ENCODE measurements at places on chromosomes 5 and 9.

DNA sequence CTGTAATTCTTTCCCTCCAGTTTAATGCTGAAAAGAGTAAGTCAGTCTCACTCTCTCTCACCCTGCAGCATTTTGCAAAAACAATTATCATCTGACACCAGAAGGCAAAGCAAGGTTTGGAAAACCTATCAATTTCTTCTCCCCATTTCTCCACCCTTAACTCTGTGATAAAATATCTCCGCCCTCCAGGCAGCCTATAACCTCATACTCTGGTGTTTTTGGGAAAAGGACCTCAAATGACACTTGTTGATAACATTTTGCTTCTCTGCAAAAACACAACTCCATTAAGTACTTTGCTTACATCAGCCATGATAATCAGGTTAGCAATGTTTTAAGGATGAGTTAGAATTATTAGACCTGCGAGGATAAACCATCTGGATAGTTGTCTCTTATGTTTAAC is 2.3 kb downstream of the ANKH start:
- no peaks in the 10 kb centered on the region for H3K36me3 ChIP-seq
- peaks cover 24% of the 10 kb centered on the region for H3K4me1 ChIP-seq
- no peak overlapping the region for H3K27ac ChIP-seq

GRCh38 chr5:36198281-36198680 is 43.4 kb downstream of the NADK2 start:
- no peak for DNase-seq
- H3K4me3 ChIP-seq = no peak overlapping the region

DNA sequence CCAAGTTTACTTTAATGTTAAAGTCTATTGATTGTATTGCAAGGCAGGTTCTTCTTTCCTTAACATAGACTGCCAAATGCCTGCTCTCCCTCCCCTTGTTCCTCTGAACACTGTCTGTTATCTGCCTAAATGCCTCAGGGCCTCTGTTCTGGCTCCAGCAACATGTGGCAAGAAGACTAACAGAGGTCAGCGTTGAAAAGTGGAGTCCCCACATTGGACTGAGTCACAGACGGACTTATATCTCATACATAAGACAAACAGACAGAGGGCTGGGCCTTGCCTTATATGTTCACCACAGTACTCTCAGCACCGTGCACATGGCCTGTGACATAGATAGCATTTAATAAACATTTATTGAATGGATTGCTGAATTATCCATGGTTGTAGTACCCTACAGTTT is 91.4 kb downstream of the TSSK1B start:
- no peaks in the 10 kb centered on the region for H3K4me1 ChIP-seq
- no peak for DNase-seq
- H3K27me3 ChIP-seq = peaks cover 2% of the 10 kb centered on the region
- no peak overlapping the region for H3K4me3 ChIP-seq
- H3K27ac ChIP-seq = no peak overlapping the region

GRCh38 chr5:143932584-143932983 is 120.6 kb downstream of the HMHB1 start:
- peaks cover 10% of the 10 kb centered on the region for H3K36me3 ChIP-seq
- no peak for DNase-seq
- H3K4me3 ChIP-seq = no peak overlapping the region
- peaks cover 2% of the 10 kb centered on the region for H3K4me1 ChIP-seq

DNA sequence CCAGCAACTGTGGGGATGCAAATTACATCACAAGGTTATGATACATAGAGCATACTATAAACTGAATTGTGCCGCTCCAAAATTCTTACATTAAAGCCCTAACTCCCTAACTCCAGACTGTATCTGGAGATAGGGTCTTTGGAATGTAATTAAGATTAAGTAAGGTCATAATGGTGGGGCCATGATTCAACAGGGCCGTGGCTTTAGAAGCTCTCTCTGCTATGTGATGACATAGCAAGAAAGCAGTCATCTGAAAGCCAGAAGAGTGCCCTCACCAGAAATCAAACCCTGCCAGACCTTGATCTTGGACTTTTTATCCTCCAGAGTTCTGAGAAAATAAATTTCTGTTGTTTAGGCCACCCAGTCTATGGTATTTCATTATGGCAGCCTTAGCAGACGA is 123.9 kb downstream of the FBXL17 start:
- H3K4me3 ChIP-seq = no peak overlapping the region
- H3K36me3 ChIP-seq = no peaks in the 10 kb centered on the region
- H3K27ac ChIP-seq = no peak overlapping the region
- DNase-seq = no peak
